ENCODE measurements at places on chromosomes 6 and 20. TPM values are rescaled to one million over a fixed set of nuclear protein-coding genes. Genes with fewer than 3 reads are reported as not detected.
A peak's percentile ranks its signal among the peaks of the same experiment; 100 is the strongest.

IBTK gene
- 20.1 TPM for total RNA-seq

ANKRD66 gene
- not detected for total RNA-seq

DNA sequence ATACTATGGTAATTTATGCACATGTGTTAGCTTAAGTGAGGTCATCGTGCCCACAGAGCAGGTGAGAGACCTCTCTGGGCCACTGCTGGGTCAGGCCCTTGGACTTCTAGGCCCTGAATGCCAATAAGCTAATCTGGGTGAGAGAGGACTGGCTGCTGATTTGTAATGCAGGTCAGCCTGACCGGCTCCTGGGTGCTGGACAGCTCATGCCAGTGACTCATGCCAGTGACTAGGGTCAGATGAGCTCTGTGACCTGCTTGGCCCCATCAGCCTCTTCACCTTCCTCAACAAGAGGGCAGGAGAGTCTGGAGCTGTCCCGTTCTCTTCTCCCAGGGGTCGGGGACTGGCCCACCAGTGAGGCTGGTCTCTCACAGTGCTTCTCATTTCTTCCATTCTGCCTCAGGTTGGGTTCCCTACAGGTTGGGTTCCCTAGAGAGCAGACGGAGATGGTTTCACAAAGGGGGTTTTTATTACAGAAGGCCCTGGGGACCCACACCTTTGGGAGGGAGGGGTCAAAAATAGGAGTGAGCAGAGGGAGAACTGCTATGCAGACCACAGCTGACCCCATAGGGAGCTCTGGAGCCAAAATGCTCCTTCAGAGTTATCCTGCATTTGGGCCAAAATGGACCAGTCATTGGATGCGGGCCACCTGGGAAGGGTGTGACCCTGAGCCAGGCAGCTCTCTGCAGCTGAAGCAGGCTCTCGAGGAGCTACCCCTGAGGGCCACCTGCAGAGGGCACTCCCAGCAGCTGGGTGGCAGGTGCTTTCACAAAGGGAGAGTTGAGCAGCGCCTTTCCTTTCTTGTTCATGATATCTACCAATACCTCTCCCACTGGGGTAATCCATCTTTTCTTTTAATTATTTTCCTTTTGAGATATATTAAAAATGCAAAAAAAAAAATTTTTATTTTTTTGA, 2.2 kb upstream of the OXT start:
- H3K27me3 ChIP-seq: peaks cover 19% of the 10 kb centered on the region
- peaks cover 28% of the 10 kb centered on the region for H3K4me1 ChIP-seq
- no peaks in the 10 kb centered on the region for H3K36me3 ChIP-seq
- no peak overlapping the region for H3K4me3 ChIP-seq
- DNase-seq: no peak
- no peak overlapping the region for H3K27ac ChIP-seq

DNA sequence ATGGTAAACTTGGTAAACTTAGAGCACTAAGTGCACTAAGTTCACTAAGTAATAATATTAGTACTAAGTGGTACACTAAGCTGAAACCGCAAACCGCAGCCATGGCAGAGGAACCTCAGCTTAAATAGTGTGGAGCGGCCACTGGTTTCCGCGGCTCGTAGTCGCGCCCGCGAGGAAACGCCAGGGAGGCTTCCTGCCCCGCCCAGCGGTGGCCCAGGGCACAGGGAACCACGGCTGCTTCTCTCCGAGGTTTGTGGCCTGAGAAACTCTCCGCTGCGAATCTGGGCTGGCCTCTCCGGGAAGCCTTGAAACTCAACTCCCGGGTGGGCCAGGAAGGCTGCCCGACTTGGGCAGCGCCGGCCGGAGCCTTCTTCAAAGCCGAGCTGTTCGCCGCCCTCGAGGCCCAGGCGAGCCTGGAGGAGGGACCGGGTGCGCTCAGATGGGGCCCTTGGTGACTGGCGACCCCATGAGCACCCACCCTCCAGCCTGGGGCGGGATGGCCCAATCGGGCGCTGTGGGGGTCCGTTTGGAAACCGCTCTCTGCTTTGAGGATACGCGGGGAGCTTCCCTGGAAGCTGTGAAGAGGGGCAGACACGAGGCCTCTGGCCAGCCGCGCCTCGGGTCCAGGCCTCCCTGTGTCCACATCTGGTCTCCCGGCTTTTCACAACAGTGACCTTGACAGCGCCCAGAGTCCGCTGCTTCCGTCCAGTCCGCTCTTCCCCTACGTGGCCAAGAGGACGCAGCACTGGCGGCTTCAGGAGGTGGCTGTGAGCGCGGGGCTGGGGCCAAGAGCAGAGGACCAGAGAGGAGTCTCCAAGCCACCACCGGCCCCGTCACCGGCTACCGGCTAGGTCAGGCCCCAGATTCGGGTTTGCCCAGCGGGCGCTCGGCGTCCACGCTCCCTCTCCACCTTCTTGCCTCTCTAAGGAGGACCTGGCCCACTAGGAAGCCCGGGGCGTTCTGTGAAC, 25.4 kb upstream of the HLA-E start:
- peak overlapping the region; percentile 19 for H3K4me3 ChIP-seq
- H3K27me3 ChIP-seq: peaks cover 97% of the 10 kb centered on the region
- no peaks in the 10 kb centered on the region for H3K36me3 ChIP-seq
- no peak overlapping the region for H3K27ac ChIP-seq
- no peak for DNase-seq

- no peak for DNase-seq
- no peak overlapping the region for H3K27ac ChIP-seq
- H3K27me3 ChIP-seq: no peaks in the 10 kb centered on the region
- peaks cover 43% of the 10 kb centered on the region for H3K36me3 ChIP-seq
- peaks cover 23% of the 10 kb centered on the region for H3K4me1 ChIP-seq
- no peak overlapping the region for H3K4me3 ChIP-seq
Observed at GRCh38 chr6:30200551-30201281, 12.5 kb downstream of the TRIM26 start.

DNA sequence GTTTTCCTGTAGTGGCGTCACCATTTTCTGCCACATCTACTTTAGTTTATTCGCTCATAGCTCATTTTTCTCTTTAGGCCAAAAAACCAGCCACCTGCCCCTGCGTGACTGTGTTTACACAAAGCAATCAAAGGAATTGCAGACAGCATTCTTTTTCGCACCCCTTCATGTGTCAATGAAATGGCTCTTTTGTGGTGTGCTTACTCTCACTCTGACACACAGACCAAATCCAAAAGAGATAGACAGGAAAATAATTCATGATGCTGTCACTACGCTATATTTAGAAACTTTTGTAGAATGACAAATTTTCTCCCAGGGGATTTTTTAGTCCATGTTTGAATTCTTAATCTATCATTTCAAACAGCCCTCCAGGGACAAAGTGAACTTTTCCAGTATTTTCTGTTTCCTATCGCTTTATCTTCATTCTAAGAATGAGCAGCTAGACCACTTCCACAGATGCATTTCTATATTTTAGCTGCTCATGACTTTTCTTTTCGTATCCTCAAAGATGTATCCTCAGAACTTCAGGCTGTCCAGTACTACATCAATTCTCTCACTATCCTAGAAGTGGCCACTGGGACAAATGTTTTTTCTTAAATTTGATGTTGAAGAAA, 37.9 kb upstream of the KHDRBS2 start:
- no peak overlapping the region for H3K27ac ChIP-seq
- no peaks in the 10 kb centered on the region for H3K36me3 ChIP-seq
- DNase-seq: no peak
- H3K4me1 ChIP-seq: no peaks in the 10 kb centered on the region
- no peaks in the 10 kb centered on the region for H3K27me3 ChIP-seq
- no peak overlapping the region for H3K4me3 ChIP-seq

GJA10 gene
- not detected for total RNA-seq

GRCh38 chr6:5314191-5314865, 53.0 kb downstream of the FARS2 start:
- no peaks in the 10 kb centered on the region for H3K4me1 ChIP-seq
- DNase-seq: no peak
- no peaks in the 10 kb centered on the region for H3K36me3 ChIP-seq

GRCh38 chr20:1757072-1757471, 99.5 kb upstream of the SIRPG start:
- H3K27me3 ChIP-seq: no peaks in the 10 kb centered on the region
- no peaks in the 10 kb centered on the region for H3K4me1 ChIP-seq
- no peak for DNase-seq
- H3K27ac ChIP-seq: no peak overlapping the region
- H3K36me3 ChIP-seq: no peaks in the 10 kb centered on the region

GRCh38 chr6:143205131-143205535, 144.4 kb downstream of the AIG1 start:
- H3K27me3 ChIP-seq: no peaks in the 10 kb centered on the region
- peaks cover 16% of the 10 kb centered on the region for H3K4me1 ChIP-seq
- H3K4me3 ChIP-seq: no peak overlapping the region
- DNase-seq: no peak
- no peak overlapping the region for H3K27ac ChIP-seq
- no peaks in the 10 kb centered on the region for H3K36me3 ChIP-seq
